ENCODE measurements at places on chromosomes 16 and 17.

DNA sequence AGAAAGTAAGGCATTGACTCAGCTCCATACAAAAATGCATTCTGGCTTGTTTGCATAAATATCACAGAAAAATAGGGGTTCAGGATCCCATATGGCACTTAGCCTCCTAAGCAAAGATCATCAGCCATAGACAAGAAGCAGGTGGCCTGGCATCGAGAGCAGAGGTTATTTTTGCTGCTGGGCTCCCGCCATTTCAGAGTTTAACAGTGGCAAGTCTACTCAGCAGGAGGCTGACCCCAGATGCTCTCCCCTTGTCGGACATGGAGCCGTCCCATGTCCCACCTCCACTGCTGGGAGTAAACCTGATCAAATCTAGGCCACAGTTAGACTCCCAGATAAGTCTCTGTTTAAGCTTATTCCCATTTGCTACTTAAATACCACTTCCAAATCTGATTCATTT, 269.1 kb downstream of the FTO start:
- DNase-seq = no peak

DNA sequence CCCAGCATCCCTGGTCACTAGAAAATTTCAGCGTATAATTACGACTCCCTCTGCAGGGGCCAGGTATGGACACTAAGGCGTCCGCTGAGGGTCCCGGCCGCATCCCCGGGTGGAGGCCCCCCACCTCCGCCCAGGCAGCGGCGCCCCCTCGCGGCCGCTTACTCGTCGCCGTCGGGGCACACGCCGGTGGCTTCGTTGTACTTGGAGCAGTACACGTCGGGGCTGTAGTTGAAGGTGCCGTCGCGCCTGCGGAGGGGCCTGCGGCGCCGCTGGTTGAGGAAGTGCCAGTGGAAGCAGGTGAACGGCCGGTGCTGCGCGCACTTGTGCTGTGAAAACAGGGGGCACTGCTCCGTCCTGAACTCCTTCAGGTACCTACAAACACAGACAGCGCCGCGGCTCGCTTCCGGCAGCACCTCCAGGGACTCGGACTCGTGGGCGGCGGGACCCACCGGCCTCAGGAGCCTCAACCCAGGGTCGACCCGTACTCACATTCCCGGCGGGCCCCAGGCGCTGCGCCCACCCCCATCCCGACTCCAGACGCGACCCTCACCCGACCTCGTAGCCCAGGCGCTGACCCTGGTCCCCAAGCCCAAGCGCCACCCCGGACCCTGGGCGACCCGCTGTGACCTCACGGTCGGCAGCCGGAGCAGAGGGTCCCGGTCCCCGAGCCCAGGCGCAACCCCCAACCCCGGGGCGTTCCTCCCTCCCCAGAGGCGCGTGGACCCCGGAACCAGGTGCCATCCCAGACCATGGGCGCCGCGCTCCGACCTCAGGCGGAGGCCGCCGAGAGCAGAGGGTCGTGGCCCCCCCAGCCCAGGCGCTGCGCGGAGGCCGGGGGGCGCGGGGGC, 596 bp downstream of the UNKL start:
- no peak for DNase-seq

GRCh38 chr16:13029786-13030185, 128.4 kb downstream of the SHISA9 start:
- no peak for DNase-seq

DNA sequence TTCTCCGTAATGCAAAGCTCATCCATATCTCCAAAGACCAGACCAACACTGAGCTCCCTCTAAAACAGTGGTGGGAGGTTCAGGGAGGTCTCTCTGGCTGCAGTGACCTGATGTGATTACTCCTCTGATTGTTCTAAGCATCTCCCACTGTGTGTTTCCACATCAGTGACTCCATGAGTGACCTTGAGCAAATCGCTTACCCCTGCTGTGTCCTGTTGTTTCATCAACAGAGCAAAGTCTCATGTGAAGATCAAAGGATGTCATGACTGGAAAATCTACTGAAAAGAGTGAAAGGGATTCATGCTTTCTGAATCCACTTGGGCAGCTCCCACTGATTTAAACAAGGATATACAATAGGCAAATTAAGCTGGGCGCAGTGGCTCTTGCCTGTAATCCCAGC, 352.9 kb downstream of the TMEM114 start:
- no peak for DNase-seq

DNA sequence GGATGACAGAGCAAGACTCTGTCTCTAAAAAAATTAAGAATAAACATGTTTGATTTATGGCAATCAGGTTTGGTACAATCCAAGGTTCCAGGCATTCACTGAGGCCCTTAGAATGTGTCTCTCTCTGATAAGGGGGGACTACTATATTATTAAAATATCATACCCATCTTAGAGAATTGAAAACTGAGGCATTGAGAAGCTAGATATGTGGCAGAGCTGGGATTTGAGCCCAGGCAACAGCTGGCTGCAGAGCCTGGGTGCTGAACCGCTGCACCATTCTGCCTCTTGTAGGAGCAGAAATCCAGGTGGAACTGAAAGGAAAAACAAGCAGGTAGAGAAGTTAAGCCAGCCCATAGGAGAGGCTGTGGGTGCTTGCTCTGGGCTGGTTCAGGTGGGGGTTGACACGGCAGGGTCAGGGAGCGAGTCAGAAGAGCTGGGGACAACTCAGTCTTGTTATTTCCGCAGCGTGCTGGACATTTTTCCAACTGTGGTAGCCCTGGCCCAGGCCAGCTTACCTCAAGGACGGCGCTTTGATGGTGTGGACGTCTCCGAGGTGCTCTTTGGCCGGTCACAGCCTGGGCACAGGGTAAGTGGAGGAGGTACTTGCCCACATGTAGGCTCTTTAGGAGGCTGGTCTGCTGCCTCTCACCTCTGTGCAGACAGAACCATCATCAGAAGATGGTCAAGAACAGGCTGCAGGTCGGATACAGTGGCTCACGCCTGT, 62.5 kb downstream of the WIPI1 start:
- no peak for DNase-seq

DNA sequence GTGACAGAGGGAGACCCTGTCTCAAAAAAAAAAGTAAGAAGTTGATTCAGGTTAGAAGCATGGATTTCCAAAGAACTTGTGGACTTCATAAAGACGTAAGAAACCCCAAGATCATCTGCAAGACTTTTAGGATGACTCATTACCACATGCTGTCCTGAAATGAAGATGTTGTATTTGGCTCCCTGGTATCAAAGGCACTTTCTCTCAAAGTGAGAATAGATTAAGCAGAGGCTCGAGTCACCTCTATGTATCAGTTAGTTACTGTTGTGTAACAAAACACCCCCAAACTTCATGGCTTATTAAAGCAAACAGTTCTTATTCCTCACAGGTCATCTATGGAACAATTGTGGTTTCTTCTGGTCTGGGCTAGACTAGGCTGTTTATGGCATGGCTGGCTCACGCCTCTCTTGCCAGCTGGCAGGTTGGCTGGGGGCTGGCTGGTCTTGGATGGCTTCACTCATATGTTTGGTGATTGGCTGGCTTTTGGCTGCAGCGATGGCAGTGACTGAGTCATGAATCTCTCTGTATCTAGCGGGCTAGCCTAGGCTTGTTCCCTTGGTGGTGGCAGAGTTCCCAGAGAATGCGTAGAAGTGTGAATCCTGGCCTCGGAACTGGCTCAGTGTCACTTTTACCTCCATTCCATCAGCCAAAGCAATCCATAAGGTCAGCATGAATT, 60.4 kb upstream of the MSI2 start:
- no peak for DNase-seq

DNA sequence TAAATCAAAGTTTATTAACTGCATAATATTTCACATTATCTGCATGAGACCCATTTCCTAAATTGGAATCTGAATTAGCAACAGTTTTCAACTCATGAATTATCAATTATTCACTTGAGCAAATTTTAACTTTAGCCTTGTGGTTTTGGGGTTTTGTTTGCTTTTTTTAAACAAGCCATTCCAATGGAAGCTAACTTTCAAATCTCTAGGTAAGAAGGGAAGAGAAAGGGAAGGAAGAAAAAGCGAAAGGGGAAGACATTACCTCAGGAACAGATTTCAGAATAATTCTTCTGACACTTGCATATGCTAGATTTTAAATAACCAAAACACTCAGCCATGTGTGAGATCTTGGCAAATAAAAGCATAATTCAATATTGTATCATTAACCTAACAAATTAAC, 102.7 kb downstream of the CA4 start:
- DNase-seq = no peak

DNA sequence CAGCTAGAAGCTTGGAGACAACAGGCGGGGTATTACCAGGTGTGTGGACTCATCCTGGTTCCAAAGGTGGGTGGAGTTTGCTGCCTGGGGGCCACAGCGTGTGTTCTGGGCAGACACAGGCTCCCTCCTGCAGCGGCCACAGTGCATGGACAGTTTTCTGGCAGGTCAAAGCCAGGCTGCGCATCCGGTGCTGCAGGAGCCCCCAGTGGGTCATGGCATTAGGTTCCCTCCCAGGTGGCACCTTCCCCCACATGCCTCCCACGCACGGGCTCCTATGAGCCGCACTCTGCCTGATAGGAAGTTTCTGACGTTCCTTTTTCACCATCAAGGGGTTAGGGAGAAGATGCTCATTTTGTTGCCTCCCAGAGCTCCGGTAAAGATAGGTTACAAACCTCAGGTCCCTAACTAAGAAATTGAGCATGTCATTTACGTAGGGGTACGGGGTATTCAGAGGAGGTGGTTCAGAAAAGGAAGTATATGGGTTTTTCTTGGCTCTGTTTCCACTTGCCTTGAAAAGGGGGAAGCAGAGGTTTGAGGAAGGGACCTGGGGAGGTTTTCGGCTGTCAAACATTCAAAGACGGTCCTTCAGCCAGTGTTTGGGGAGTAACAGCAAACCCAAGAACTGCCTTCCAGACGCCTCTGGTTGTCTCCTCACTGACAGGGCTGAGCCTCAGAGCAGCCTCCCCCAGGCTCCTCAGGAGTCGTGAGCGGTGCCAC, 32.7 kb upstream of the NAT9 start:
- DNase-seq = no peak

DNA sequence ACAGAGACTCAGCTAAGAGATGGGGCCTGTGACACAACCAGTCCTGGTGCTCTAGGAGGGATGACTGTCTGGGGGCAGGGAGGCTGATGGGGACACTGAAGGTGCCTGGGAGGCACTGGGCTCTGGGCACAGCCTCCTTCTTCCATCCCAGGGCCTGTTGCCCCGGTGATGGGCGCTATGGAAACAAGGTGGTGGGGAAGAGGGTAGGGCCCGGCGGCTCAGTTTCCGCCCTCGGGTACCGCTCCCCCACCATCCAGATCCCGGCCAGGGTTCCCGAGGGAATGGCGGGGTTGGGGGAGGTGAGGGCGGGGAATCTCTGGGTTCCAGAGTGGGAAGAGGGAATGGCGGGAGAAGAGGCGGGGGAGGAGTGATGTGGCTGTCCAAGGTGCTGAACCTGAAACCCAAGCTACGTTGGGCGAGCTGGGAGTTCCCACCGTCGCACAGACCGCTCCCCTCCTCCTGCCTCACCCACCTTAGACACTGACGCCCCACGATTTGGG, 981 bp downstream of the KCNH4 start:
- DNase-seq = no peak

- no peak for DNase-seq
Measured at GRCh38 chr16:81313701-81314602, 810 bp upstream of the GAN start.

DNA sequence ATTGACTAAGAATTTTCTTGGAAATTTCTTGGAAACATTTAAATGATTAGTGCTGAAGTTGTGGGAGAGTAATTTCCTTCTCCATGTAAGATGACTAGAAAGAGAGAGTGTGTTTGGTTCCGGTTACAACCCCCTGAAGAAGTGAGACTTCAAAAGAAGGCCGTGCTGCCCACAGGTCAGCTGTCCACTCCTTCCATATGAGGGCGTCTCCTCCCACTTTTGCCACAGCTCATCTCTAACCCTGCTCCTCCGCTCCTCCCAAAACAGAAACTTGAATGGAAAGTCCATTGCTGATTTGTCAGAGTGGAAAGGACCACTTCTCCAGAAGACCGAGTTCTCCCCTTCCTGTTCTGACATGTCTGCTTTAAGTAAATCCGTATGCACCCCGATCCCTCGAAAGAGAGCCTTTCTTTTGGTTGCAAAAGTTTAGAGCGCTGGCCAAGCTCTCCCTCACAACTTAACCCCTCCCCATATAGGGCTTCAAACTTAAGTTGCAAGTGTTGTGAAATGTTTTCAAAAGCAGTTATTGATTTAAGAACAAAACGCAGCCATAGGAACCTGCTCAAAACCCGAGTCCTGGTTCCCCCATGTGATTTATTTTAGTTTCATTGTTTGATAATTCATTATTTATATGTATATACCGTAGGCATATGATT, 129.5 kb downstream of the SOCS1 start:
- no peak for DNase-seq

- DNase-seq = no peak
Measured at GRCh38 chr17:67503739-67504138, 126.7 kb downstream of the PITPNC1 start.

- DNase-seq = no peak
Measured at GRCh38 chr17:7440113-7440833, 961 bp downstream of the FGF11 start.

- no peak for DNase-seq
Measured at GRCh38 chr17:71649941-71650350, 470.9 kb upstream of the SOX9 start.

GRCh38 chr16:90083139-90083538, 6.0 kb upstream of the PRDM7 start:
- DNase-seq = no peak

GRCh38 chr16:2749936-2750335, 2.5 kb upstream of the SRRM2 start:
- DNase-seq = no peak

DNA sequence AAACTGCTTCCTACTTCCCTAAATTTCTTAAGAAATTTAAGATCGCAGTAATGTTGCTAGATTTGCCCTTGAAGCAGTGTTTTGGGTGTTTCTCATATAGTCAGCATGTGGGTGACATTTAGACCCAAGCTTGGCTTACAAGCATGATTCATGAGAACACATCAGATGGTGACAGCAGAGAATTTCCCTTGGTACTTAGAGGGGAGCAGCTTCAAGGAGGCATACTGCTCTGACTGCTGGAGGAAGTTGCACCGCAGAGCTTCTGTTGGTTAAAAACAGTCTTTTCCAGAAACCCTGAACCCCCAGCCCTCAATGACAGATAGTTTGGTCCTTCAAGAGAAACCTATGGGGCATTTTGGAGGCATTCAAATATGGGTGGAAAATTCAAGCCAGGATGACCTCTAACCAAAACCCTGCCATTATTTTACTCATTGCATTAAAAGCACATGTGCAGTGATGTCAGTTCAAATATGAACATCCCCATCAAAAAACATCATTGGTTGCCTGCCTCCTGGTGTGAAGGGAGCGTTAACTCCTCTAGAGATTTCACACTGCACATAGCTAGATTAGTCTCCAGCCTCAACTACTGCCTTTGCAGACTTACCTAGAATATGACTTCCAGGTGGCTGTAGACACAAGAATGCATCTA, 201.5 kb upstream of the CACNG5 start:
- DNase-seq = no peak

Measured in NCI-H187 treated with DMSO at 0.1 percent for 48 hours (cell line).